Activated T-cell treated with anti-CD3 and anti-CD28 coated beads, Interleukin-2, amount 50 U/mL, for 72 hours (primary cell): ENCODE measurements at places on chromosomes 11 and 22.

DNA sequence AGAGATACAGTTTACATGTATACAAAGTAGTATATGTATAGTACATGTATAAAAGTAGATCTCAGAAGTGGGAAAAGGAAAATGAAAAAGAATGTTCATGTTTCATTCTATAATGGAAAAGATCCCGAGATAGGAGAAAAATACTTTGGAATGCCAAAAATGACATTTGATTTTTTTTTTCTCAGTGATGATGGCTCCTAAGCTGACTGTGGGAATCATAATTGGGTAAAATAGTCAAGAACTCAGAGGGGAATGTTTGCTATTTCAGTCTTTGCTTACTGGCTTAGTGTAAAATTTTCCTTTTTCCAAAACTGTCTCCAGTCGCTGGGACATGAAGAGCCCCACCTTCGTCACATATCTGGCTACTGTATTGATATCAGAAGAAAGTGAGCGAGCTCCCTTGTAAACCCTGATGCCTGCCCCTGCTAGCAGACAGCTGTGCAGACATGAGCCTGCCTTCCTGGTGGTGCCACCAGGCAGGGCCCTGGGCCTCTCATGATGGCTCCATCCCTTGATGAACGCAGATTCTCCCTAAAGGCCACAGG lies 944.6 kb downstream of the NTM start:
- no peak for DNase-seq

- no peak for DNase-seq
Measured at GRCh38 chr11:75344186-75344585, 7.3 kb downstream of the ARRB1 start.

- DNase-seq: no peak
Measured at GRCh38 chr11:46855167-46855566, 9.1 kb upstream of the CKAP5 start.

GRCh38 chr22:50276143-50276542 lies 6.0 kb upstream of the MAPK11 start:
- DNase-seq: peak; percentile 79

GRCh38 chr22:31036671-31037550 lies 44.2 kb upstream of the SMTN start:
- no peak for DNase-seq

- no peak for DNase-seq
Measured at GRCh38 chr11:130323452-130324450, 9.0 kb upstream of the ZBTB44 start.

DNA sequence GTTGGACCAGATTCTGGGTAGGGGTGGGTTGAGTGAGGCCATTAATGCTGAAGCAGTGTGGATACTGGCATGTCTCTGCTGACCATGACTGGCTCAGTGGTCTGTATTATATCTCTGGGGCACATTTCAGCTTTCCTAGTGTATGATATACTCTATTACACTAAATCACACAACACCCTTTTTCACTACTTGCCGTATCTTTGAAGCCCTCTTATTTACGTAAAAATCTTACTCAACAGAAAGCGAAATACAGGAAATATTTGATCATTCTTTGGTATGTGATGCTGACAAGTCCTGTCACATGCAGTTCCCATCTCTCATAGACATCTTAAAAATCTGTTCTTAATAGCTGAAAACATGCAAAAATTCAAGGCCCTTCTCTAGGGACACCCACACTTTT lies 40.3 kb downstream of the OR5B17 start:
- DNase-seq: no peak

- DNase-seq: no peak
Measured at GRCh38 chr22:42994917-42995562, 19.9 kb downstream of the PACSIN2 start.

DNA sequence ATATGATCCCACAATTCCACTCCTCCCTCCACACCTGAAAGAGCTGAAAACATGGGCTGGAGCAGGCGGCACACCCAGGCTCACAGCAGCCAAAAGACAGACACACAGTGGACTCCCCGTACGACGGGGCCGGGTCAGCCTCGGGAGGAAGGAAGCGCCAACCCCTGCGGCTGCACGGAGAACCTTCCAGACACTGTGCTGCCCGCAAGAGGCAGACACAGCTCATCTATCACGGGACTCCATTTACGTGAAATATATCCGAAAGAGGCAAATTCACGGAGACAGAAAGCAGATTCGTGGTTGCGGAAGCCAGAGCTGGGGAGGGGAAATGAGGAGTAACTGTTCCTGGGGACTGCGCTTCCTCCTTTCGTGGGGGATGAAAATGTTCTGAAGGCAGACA lies 165.0 kb downstream of the BRD1 start:
- no peak for DNase-seq

DNA sequence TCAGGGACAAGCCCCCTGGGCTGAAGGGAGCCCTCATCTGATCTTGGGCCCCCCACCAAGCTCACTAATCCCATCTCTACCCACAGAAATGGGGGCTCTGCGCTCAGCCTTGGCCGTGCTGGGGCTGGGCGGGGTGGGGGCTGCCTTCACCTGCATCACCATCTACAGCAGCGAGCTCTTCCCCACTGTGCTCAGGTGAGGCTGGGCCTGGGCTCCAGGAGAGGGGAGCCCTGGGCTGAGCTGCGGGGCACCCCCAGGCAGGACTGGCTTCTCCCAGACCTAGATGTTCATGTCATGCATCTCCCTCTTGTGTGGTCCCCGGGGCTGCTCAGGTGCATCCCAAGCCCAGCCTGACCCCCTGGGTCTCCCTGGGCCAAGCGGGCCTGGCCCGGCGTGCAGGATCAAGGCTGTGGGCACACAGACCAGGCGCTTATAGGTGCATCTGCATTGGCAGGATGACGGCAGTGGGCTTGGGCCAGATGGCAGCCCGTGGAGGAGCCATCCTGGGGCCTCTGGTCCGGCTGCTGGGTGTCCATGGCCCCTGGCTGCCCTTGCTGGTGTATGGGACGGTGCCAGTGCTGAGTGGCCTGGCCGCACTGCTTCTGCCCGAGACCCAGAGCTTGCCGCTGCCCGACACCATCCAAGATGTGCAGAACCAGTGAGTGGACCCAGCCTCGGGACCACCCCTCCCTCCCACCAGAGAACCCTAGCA lies 9.4 kb downstream of the SLC22A12 start:
- DNase-seq: no peak

GRCh38 chr22:38952281-38952993 lies 5.0 kb upstream of the APOBEC3A start:
- DNase-seq: no peak
